Stimulated activated CD4-positive, alpha-beta T cell treated with anti-CD3 and anti-CD28 coated beads, Interleukin-4, amount 100 ng/mL, for 48 hours (primary cell): ENCODE measurements at places on chromosomes 5 and 9.

DNA sequence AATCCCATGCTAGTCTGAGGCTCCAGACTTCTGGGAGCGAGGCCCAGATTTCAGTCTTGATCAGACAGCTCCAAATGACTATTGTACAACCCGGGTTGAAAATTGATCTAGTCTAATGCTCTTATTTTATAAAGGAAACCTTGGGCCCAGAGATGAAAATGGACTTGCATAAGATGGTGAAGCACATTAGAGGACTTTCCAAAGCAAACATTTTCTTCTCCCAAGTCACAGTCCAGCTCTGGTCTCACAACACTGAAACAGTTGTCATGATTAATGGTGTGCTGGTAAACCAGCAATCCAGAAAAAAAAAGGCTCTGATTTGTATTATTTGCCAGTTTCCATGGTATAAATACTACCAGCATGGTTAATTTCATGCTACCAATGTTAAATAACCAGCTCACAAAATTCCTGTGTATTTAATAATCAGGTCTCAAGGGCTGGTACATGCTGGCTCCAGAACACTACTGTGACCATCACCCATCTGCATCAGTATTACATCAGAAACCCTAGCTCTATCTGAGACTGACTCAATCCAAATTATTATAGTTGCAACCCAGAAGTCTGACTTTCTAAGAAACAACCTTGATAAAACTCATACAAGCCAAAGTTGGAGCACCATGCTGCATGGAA, 32.5 kb upstream of the ABLIM3 start:
- DNase-seq: no peak

DNA sequence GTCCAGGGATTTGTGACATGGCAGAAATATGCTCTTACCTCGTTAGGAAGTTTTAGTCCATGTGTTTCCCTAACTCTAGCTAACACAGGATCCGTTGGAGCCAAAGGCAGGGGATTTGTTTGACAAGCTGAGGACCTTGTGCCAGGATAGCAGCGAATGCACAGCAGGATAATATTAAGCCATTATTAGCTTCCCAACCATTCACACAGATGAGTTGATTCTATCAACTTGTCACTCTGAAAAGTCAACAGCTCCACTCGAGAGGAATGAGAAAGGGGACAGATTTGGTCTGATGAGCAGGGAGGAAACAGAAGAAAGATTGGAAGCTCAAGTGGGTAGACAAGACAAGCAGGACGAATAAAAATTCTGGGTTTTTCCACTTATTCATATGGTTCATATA, 106.2 kb downstream of the FSTL4 start:
- no peak for DNase-seq

DNA sequence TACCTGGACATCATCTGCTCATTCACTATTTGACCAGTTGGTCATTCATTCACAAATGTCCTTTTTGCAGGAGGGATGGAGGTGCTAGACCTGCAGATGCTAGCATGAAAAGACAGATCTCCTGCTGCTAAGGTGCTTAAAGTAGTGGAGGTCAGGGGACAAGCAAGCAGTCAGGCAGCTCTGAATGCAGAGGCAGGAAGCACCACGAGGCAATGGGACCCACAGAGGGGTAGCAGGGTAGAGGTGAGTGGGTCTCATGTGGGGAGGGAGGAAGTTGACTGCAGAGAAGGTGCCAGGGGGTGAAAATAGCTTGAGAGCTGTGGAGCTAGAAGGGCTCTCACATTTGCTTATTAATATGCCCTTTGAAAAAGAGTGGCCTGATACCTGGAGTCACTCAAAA, 25.2 kb downstream of the FXN start:
- DNase-seq: no peak

DNA sequence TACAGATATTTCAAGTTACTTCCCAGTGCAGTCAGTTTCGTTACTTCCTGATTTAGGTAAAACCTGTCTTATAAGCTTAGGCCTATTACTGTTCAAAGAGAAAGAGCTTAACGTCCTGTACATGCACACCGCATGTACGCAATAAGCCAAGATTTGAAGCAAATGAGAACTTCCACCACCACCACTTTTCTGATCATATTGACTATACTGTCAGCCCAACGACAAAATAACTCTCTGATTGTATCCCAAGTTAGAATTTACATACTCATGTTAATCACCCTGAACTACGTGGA, 5.1 kb downstream of the NFIB start:
- no peak for DNase-seq

DNA sequence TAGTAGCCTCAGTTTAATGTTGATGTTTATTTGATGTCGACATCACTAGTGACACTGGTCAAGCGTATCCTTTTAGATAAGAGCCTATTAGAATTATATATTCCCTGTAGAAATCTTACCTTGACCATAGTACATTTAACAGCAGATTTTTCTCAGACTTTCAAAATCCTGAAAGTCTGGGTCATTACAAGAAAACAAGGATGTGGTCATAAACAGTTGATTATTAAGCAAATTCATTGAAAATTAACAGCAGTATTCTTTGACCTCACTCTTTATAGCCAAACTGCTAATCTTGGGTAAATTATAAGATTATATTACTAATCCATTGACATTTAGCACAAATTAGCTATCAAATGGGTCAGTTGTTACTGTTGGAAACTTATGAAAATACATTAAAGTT, 83.4 kb downstream of the GHR start:
- no peak for DNase-seq

GRCh38 chr5:88556406-88556805, 287.8 kb upstream of the TMEM161B start:
- no peak for DNase-seq

DNA sequence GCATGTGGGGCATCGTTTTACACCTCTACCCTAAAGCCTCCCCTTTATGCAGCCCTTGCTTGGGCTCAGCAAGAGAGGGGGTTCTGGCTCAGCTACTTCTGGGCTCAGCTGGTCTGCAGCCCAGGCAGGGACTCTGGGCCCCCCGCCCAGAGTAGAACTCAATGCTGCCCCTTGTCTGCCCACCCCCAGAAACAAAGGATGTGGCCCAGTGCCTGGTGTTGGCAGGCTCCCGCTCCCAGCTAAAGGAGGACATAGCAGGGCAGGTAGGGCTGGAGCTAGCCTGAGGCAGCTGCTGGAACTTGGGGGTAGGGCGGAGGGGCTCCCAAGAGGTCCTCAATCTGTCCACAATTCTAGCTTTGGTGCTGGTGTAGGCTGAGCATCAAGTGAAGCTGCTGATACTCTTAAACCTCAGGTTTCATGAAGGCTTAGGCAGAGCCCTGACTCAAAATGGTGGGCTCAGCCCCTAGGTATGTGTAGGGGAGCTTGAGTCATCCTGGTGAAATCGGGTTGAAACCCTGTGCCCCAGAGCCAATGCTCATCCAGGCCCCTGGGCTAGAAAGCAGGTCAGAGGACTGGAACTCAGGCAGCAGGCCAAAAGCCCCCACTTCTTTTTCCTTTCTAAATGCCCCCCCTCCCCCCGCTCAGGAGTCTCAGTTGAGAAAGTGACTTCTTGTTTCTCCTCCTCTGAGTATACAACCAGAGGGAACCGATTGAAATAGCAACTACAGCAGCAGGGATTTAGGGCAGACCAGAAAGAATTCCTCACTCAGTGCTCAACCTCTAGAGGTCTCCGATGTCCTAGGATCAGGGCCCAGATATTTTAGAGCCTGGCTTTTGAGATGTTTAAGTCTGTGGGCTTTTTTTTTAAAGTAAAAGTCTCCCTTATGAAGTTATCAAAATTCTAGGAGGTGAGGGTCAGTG, 11.4 kb downstream of the PSD2 start:
- no peak for DNase-seq

GRCh38 chr5:39740404-39740803, 315.6 kb upstream of the DAB2 start:
- no peak for DNase-seq

DNA sequence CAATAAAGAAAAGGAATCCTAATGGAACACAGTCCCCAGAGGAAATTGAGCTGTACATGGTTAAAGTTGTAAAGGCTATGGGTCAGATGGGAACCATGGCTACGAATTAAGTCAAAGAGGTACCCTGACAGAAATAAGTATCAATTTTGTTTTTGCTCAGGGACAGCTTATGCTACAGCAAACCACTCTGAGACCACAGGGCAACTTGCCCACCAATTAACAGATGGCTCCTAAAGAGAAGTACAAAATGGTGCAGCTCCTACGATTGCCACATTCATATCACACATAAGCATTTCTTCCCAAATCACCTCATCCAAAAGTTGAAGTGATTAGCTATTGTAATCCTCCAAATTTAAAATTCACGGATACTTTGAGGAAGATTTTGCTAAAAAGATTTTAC, 83.0 kb downstream of the ELAVL2 start:
- no peak for DNase-seq

GRCh38 chr5:112996830-112997374, 20.3 kb downstream of the DCP2 start:
- no peak for DNase-seq

- no peak for DNase-seq
These were observed 200.8 kb downstream of the RGS3 start for GRCh38 chr9:113664181-113664875.

GRCh38 chr5:111820072-111820471, 63.1 kb upstream of the NREP start:
- DNase-seq: no peak

DNA sequence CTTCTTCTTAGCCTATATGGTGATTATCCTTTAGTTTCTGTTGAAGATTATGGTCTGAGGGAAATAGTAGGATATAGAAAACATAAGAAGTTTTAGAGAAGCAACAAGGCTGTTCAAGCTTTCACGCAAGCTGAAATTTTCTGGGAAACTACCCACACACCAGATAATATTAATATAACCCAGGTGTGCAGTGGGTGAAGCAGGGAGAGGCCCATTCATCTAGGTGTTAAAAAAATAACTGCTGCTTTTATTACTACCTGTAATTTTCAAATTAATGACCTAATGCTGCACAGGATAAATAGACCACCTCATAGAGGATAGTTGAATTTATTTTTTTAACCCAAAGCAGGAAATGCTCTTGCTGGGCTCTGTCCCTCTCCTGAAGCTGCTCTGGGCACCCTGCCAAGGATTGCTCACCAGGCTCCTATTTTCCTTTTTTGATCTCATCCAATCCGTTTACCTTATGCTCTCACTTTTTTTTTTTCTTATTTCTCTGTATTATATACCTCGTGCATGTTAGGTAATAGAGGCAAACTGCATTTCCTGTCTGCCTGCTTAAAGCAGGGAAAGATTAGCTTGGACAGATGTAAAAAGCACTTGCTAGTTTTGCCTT, 124.3 kb upstream of the SLC12A2 start:
- DNase-seq: no peak

DNA sequence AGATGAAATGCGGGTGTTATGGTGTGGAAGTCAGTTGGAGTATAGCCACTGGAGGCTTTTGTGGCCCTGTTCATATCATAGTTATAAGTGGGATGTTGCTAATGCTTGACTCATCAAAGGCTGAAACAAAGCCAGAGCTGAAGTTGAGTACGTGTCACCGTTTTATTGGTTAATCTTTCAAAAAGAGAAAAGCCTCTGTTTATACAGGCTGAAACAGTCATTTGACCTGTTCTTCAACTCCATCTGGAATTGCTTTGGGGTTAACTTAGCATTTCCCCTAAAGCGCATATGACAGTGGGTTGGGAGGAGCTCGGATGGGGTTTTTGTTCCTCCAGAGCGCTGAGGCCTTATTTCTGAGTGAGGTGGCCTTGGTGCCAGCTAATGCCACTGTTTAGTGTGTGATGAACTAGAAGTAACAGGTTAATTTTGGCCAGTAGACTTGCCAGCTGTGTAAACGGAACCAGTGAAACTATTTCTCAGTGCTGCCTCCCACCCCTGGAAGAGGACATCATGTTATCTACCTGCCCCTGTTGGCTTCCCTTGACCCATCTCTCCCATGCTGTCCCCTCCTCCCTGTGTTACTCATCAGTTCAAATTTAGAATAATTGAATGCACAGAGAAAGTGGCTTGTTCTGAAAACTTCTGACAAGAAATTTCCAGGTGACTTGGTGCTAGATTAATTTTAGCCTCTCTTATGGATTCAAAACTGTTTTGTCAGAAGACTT, 34.2 kb downstream of the MTAP start:
- DNase-seq: no peak

DNA sequence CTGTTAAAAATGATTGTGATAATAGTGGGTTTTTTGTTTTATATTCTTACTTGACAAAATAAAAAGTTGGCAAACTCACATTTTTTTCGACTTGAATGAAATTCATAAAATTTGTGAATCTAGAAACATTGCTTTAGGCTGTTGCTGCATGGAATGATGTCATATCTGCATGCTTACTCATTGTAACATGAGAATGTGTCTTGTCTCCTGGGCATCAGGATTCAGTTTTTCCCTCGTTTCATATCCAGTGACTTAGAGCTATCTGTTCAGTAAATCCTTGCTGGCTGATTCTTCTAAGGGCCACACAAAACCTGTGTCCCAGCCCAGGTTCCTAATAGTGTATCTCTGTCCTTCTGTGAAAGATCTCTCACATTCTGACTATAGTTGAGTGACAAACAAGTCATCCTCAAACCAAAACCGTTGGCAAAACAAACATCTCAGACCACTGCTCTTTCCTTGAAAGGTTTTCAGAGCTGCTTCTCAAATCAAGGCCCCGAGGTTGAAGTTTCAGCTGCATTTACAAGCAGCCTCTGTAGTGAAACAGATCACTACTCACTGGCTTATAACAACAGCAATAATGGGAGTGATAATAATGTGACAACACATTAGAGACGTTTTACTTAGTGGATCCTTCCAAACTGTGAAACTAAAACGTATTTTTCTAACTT, 95.0 kb downstream of the NPR3 start:
- DNase-seq: no peak

DNA sequence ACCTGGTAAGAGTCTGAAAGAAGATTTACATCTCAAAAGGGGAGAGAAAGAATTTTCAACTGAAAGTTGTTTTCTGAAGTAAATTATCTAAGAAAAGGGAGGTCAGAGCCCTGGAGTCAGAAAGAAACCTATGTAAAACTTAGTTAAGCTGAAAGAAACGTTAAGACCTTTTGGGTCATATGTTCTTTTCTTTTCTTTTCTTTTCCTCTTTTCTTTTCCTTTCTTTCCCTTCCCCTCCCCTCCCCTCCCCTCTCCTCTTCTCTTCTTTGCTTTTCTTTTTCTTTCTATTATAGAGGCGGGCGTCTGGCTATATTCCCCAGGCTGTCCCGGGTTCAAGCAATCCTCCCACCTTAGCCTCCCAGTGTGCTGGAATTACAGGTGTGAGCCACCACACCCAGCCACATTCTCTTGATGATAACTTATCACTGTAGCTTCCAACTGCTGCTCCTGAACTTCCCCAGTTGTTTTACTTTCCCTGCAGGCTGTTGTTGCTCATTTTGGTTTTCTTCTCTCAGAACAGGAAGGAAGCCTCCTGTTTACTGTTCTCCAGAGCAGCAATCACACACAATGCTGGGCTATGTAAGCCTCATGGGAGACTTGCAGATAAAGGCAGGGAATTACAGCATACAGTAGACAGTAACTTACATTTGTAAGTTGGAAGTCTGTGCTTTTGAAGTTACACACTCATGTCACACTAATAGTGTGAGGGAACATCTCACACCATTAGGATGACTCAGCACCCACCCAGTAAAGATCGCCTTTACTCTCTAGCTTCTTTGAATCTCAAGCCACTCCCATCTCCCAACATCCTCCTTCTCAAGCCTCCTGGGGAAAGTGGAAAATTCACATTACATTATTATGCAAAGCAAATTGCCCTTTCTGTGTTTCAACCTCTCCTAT, 2216.6 kb upstream of the WWC1 start:
- DNase-seq: no peak

- DNase-seq: no peak
These were observed 7.6 kb upstream of the DNAJA1 start for GRCh38 chr9:33017283-33018041.
